Thymus (tissue), 14 donors: ENCODE measurements at places on chromosomes 16 and 17. TPM values are rescaled to one million over a fixed set of nuclear protein-coding genes. Genes with fewer than 3 reads are reported as not detected.

Gene GPR139
- not detected for total RNA-seq

Gene TPSD1
- 0.14 TPM for total RNA-seq

Gene CLDN7
- total RNA-seq = 6.3 TPM

Gene ZFHX3
- 0.90 TPM for total RNA-seq

Gene SOX9
- 0.19 TPM for total RNA-seq

Gene PRSS22
- 0.42 TPM for total RNA-seq

Gene HLF
- total RNA-seq = 0.57 TPM

Gene SLC5A11
- 0.09 TPM for total RNA-seq

Gene COPS3
- total RNA-seq = 105 TPM

Gene CRYBA1
- 0.38 TPM for total RNA-seq

Gene GPR142
- 0.09 TPM for total RNA-seq

Gene MYH1
- total RNA-seq = under 0.01 TPM

Gene ARHGAP44
- 0.61 TPM for total RNA-seq

Gene ZSWIM7
- total RNA-seq = 19.6 TPM

Gene MYH2
- 0.09 TPM for total RNA-seq

Gene CDH5
- 7.5 TPM for total RNA-seq

Gene TBC1D26
- 0.09 TPM for total RNA-seq

Gene SPNS2
- total RNA-seq = 3.4 TPM

Gene KRT9
- 1.7 TPM for total RNA-seq

Gene MYH8
- 1.2 TPM for total RNA-seq

Gene OTOP3
- total RNA-seq = under 0.01 TPM

Gene GAST
- 5.0 TPM for total RNA-seq

Gene GFAP
- total RNA-seq = 0.19 TPM

Gene RAMP2
- 8.4 TPM for total RNA-seq

Gene STARD3
- total RNA-seq = 15.1 TPM

Gene EIF3CL
- total RNA-seq = 58.2 TPM

Gene ZMYND15
- 0.52 TPM for total RNA-seq

Gene TBC1D28
- not detected for total RNA-seq

Gene KRT23
- total RNA-seq = 1.5 TPM

Gene TBC1D3G
- not detected for total RNA-seq

Gene METTL23
- 38.3 TPM for total RNA-seq

Gene ABCC11
- total RNA-seq = 0.14 TPM

Gene TNK1
- total RNA-seq = 1.8 TPM

Gene CEP295NL
- 0.38 TPM for total RNA-seq

Gene BRICD5
- total RNA-seq = 4.0 TPM

Gene HOXB1
- not detected for total RNA-seq

Gene NGFR
- total RNA-seq = 1.9 TPM

Gene CTRB2
- not detected for total RNA-seq
